Choroid plexus epithelial cell (primary cell): ENCODE measurements at places on chromosomes 3 and 15.

DNA sequence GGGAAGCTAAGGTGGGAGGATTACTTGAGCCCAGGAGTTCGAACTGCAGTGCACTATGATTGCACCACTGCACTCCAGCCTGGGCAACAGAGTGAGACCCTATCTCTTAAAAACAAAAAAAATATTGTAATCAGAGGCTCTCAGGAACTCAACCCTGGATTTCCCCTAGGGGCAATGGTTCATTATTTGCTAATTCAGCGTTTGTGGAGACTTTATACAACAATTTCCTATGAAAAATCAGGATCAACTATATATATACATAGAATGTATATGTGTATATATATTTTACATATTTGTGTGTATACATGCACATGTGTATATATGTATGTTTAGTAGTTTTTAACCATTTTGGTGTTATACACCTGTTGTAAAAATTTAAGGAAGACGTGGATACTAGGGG is 463.1 kb downstream of the FHIT start:
- no peak for DNase-seq

- DNase-seq, result no peak
Measured at GRCh38 chr3:123481071-123481470, 32.2 kb upstream of the ADCY5 start.

DNA sequence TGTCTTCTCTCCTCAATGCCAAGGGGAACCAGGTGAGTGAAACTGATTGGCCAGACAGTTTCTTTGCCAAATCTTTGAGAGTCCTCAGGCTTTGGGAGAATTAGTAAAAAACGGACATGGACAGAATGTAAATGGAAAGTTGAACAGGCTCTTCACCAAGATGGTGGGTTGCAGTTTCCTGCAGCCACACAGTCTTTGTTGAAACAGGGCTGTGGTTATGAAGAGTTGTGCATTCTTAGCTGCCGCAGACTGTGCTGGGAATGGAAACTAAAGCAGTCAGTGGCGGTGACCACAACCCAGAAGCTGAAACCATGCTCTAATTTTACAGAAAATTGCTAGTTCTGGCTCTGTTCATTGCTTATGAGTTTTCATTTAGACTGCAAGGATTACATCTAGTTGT is 42.1 kb upstream of the TASOR start:
- no peak for DNase-seq

GRCh38 chr15:40243126-40243810 is 4.4 kb downstream of the PAK6 start:
- DNase-seq, result no peak

GRCh38 chr15:70030851-70031250 is 66.9 kb downstream of the TLE3 start:
- DNase-seq, result no peak

- DNase-seq, result no peak
Measured at GRCh38 chr3:63869940-63870614, 6.4 kb downstream of the ATXN7 start.

- DNase-seq, result peak; percentile 76
Measured at GRCh38 chr3:113626503-113627371, 69.7 kb downstream of the USF3 start.

GRCh38 chr3:61194892-61195538 is 56.2 kb downstream of the FHIT start:
- no peak for DNase-seq

DNA sequence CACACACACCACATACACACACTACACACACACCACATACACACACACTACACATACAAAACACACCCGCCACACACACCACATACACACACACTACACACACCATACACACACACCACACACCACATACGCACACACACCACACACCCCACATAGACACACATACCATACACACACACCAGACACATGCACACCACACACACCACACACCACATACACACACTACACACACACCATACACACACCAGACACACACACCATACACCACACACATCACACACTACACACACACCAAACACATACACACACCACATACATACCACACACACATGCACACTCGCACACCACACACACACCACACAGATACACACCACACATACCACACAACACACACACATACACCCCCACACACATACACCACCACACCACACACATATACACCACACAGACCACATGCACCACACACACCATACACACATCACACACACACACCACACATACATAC is 26.3 kb downstream of the CPN2 start:
- no peak for DNase-seq

DNA sequence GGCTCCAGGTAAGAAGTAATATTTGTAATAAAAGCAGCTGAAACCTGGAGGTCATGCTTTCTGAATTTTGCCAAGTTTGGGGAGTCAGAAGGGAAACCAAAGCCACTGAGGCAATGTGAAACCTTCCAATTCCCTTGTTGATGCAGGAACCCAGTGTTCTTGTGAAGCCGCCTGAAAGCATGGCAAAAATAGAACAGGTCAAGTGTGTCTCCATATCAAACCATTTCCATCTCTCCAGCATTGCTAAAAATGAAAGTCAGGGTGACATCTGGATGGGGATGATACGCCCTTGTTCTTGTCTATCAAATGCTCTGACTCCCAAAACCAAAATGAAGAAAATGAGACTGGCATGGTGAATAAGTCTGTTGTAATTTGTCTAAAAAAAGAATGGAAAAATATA is 362.5 kb downstream of the VPS13C start:
- no peak for DNase-seq

DNA sequence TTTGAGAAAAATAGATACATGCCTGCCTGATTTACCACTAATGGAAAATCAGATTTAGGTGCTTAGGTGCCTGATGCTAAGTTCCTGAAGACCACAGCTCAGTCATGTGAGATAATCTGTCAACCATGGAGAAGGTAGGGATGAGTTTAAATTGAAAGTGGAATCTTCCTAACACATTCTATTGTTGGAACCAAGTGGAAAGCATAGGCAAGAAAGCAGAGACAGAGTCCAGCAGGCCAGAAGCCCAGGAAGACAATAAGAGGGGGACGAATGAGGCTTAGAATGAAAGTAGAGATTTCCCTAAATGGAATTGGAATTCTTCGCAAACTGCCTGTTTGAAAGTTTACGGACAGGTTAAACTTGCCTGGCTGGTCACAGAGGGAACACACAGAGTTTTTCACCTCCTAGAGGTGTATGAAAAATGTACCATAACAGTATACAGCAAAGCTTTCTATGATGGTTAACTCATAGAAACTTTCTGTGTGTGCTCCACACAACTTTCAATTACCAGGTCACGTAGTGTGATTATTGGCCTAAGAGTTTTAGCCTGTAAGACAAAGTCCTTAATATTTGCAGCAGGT is 453.8 kb upstream of the KCNMB2 start:
- no peak for DNase-seq

- DNase-seq, result peak; percentile 56
Measured at GRCh38 chr3:170697908-170698307, 112.0 kb upstream of the SLC7A14 start.

DNA sequence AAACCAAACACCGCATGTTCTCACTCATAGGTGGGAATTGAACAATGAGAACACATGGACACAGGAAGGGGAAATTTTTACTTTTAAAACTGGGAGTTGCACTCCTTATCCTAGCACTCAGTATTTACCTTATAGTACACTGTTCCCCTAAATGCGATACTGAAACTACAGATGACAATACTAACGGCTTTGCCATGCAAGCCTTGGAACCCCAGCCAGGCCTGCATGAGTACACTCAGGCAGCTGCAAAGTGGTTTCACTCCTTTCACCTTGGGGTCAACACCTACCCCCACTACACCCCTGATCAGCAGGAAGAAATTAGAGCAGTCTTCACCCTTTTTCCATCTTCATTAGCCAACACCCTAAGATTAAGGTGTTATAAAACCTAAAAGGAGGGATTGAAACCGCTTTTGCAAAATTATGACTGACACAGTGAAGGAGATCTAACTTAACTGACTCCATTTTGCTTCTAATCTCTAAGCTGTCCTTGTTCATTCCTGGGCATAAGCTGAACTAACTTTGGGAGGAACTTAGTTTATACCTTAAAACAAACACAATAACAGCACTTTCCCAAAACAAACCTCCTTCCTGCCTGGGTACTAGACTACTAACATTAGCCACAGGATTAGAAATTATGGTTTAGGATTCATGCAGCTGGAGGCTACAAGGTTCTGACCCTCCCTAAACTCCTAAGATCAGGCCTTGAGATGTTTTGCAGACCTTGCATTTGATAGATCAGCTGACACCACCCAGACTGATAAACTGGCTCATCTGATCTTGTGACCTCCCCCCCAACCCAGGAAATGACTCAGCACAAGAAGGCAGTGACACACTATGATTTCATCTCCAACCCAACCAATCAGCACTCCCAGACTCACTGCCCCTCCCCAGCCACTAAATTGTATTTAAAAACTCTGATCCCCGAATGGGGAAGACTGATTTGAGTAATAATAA is 452.1 kb upstream of the PPP2R3A start:
- peak; percentile 18 for DNase-seq

GRCh38 chr15:65987100-65987499 is 117.8 kb downstream of the RAB11A start:
- DNase-seq, result no peak

DNA sequence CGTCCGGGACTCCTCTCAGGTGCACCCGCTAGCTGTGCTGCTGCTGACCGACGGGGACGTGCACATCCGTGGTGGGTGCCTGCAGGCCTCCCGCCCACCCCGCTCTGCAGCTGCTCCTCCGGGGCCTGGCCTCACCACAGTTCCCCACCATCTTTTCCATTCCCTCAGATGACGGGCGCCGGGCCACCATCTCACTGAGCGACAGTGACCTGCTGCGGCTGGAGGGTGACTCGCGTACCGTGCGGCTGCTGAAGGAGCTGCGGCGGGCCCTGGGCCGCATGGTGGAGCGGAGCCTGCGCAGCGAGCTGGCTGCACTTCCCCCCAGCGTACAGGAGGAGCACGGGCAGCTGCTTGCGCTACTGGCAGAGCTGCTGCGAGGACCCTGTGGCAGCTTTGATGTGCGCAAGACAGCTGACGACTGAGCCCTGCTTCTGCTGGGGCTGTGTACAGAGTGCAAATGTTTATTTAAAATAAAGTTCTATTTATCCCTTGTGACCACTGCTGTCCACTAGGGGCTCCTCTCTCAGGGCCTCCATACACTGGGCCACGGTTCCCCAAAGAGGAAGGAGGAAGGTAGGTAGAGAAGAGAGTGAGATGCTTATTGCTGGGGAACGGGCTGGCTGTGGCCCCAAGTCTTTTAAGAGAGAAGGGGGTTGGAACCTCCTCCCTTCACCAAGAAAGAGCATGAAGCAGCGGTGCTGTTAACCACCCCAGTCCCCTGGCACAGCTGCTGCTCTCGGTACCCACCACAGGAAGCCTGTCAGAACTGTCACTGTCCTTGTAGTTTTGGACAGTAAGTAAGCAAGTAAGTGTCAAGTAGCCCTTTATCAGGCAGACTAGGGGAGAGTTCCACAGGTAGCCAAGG is 47.0 kb downstream of the DHX30 start:
- peak; percentile 62 for DNase-seq

DNA sequence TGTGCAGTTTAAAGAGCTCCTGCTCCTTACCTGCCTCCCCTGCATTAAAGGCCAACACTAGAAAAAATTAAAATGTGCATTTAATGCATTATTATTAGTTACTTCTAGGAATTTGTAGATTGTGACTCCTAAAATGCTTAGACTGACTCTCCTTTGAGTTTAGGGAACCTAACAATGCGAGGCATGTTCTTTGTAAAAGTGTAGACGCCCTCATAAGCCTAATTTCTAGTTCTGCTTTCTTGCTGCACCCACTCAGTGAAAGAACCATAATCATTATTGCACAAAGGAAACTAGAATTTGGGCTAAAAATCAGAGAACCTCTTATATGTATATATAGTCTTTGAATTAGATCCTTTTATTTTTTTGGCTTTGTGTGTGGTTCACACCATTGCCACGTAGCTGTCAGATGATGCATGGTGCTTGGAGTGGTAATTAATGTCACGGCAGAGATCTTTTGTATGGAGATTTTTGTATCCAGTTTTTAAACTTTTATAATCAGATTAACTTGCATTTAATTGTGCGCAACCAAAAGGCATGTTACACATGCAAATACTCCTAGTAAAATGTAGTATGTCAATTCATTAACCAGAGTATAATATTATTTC is 710 bp downstream of the ABHD10 start:
- peak; percentile 32 for DNase-seq

GRCh38 chr3:54949491-54950044 is 21.7 kb upstream of the LRTM1 start:
- DNase-seq, result no peak

- DNase-seq, result no peak
Measured at GRCh38 chr3:126907557-126907956, 75.4 kb upstream of the PLXNA1 start.

DNA sequence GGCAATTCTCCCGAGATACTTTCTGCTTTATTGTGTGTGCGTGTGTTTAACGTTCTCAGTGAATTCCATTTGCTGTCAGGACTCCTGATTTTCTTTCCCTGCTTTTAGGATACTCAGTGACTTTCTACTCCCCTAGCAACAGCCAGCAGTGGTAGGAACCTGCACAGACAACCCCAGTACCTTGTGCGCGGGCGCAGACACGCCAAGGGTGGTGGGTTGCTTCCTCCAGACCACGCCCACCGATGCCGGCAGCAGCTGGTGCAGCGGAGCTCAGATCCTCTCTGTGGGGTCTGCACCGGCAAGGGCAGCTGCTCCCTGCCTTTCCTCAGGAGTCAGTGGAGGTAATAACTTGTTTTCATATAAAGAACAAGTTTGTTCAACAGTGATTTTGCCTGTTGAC is 225.1 kb upstream of the NDN start:
- no peak for DNase-seq

DNA sequence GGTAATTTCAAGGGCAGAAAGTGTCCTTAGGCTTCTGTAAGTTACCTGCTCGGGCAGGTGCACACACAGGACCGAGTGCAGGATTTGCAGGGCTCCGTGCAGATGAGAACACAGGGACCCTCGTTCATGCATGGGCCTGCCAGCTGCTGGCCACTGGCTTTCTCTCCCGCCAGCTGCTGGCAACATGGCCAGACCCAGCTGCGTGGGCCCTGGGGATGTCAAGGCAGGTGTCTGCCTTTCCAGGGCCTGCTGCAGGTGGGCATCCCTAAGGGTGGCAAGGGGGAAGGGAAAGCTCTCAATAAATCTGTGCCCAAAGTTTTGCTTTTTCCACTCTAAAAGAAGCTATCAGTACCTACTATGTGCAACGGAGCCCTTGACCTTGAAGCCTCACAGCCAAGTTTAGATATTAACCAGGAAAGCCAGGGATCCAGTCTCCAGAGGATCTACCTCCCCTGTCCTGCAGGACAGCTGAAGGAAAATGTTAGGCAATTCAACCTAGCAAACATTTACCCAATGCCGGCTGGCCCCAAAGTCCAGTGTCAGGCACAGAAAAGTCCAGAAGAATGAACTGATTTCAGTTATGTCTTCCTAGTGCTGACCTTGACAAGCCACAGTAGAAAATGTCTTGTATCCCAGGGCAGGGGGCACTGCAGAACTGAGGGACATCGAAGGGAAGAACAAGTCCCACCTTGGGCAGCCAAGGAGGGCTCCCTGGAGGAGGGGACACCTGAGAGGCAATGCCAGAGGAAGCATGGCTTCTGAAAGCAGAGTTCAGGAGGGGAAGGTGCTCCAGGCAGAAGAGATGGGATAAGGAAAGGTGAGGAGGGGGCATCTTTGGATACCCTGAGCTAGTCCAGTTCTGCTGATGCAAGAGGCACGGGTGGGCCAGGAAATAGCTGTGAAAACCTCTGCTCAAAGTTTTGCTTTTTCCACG is 26.4 kb downstream of the NUP210 start:
- DNase-seq, result no peak
